Sciatic nerve (tissue), 2 donors: ENCODE measurements at places on chromosomes 7 and 10.

GRCh38 chr7:14424675-14425074 is 435.2 kb upstream of the ETV1 start:
- no peak for DNase-seq

DNA sequence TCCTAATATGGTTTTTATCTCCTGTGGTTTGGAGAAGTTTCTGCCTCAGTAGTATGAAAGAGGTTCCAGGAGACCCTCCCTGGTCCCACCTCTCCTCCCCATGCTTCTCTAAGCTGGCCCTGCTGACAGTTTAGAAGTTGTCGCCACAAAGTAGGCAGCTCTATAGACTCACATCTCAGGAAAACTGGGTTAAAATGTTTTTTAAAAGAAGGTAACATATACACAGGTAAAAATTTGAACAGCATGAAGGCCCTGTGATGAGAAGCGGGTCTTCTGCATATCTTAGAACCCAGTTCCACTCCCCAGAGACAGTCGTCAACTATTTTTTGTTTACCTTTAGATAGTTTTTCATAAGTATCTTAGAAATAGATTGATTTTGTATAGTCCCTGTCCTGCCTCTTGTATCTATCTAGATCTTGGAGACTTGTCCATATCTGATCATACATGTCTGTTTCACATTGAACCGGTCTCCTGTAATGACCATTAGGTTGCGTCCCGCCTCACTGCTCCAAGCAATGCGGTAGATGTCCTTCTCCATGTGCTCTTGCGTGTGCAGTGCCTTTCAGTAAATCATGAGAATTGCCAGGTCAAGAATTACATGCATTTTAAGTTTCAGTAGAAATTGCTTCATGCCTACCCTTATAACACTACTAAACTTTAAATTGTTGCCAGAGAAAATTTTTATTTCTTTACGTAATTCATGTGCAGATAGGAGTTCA is 2.2 kb downstream of the DUSP5 start:
- no peak for DNase-seq

- DNase-seq, result no peak
Measured at GRCh38 chr7:50261593-50261992, 42.9 kb upstream of the IKZF1 start.

- DNase-seq, result no peak
Measured at GRCh38 chr7:351256-351655, 61.3 kb downstream of the FOXL3 start.

GRCh38 chr7:115822801-115823200 is 207.8 kb downstream of the TFEC start:
- DNase-seq, result no peak

GRCh38 chr10:17742918-17743317 is 9.1 kb upstream of the TMEM236 start:
- peak; percentile 84 for DNase-seq

GRCh38 chr7:15433151-15433550 is 128.7 kb downstream of the AGMO start:
- no peak for DNase-seq

DNA sequence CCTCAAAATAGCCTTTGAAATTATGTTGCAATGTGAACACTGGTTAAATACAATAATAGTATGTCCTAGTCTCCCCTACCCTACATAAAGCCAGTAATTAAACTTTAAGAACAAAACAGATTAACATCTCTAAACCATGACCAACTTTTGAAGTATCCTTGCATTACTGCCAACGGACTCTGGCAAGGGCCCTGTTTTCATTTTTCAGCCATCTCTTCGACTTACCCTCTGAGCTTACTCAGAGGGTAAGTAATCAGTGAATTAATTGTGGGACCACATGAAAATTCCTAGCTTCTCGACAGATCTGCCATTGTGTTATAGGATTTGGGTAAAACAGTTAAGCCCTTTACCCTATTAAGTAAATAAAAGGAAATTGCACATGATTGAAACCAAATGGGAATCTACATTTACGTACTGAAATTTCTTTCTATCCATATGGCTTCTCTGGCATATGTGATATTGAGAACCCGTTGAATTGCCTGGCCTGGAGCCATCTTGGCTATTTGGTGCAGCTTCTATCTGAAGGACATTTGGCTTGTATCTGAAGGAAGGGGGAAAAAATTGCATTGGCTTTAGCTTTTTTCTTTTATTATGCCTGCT is 39.6 kb downstream of the DYNC1I1 start:
- DNase-seq, result no peak

DNA sequence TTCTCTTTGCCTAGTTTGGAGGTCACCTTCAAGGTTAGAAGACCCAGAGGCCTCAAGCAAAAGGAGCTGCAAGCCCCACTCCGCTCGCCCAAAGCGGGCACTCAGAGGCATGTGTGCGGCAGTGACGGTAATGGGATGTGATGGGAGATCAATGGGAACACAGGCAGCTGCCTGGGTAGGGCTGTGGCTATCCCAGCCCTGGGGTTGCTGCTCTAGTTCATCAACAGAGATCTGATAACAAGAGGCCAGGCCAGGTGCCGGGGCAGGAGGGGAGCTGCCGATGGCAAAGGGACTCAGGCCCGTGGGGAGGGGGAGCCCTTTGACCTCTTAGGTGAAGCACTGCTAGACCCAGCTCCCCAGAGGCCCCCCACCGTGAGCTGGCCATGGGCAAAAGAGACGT is 52.0 kb upstream of the GNA12 start:
- DNase-seq, result no peak

- DNase-seq, result no peak
Measured at GRCh38 chr7:68619526-68619925, 978.7 kb upstream of the AUTS2 start.

- no peak for DNase-seq
Measured at GRCh38 chr10:119364645-119365600, 157.6 kb downstream of the GRK5 start.

DNA sequence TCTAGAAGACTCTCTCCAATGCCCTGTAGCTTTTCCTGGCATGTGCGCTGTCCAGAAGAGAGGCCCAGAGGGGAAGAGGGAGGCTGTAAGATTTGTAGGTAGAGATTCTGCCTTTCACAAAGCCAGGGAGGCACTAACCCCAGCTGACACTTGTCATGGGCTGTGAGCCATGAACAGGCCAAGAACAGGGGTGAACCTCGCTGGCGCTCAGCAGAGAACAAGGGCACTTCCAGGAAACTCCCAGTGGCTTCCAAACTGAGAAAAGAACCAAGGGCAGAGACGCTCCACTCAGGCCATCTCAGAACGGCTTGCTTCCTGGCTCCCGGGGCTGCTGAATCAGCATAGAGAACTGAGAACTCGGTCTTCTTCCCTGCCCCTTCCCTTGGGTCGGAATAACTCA is 257.8 kb upstream of the ZNF32 start:
- no peak for DNase-seq

GRCh38 chr10:119241066-119241465 is 33.7 kb downstream of the GRK5 start:
- DNase-seq, result no peak

GRCh38 chr10:124265391-124265745 is 153.4 kb downstream of the OAT start:
- DNase-seq, result no peak

- DNase-seq, result peak; percentile 35
Measured at GRCh38 chr7:36305648-36306047, 84.0 kb upstream of the ANLN start.
